ENCODE measurements at places on chromosomes 7 and 10.

DNA sequence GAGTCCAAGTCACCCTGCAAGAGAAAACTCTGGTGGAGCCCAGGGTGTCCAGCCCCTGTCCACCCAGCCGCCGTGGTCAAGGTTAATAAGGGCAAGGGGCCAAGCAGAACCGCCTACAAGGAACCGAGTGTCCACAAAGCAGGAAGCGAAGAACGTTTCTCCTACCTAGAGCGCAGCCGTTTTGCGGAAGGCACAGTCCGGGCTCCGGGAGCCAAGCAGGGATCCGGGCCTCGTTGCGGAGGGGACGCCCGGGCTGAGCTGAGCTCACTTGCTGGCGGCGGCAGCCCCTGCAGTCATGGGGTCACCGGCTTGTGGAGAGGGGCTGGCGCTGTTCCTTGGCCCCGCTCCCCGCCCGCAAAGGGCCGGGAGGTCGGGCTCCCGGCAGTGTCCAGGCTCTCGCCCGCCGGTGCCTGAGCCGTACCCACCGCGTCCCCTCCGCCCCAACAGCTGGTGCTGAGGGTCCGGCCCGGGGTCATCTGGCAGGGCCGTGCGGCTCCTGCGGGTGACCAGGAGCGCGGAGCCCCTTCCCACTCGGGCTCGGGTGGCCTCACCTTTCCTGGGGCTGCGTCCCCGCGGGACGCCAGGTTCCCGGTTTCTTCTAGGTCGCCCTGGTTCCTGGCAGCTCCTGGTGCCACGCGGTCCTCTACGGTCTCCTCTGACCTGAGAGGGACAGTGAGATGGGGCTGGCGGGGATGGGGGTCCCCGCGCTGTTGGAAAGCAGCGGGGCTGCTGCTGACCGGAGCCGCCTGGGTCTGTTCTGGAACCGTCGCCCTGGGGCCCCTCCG is 14.0 kb upstream of the ZNF273 start:
- no peak for DNase-seq

DNA sequence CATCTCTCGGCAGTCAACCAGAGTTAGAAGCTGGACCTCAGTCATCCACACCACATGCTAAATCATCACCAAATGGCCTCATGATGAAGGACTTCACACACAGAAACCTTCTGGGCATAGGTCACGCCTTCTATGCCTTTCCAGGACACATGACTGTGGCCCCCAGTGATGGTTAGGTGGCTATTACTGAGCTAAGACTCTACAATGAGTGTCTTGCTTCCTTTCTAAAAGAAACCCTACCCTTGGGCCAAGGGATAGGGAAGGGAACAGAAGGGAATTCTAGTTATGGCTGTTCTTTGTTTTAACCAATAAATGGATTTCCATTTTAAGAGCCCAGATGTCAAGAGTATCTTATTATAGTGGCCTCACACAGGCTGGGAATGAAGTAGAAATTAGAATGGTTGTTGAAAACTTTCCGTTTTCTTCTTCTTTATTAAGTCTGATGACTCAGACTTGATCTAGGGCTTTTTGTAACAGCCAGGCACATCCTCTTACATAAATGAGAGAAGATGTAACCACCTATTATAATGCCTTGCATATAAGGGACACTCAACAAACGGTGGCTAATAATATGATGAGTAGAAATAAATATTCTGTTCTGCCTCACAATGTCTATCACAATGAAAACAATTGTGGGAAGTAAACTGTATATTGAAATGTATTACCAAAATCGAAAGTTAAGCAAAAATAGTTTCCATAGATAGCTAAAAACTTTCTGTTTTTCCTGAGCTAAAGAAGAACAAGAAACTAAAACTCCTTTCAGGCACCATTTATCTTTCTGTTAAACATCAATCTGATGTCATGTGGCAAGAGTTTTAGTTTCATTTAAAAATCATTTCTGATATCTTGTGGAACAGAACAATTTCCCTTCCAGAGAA is 62.5 kb upstream of the TOMM7 start:
- no peak for DNase-seq

DNA sequence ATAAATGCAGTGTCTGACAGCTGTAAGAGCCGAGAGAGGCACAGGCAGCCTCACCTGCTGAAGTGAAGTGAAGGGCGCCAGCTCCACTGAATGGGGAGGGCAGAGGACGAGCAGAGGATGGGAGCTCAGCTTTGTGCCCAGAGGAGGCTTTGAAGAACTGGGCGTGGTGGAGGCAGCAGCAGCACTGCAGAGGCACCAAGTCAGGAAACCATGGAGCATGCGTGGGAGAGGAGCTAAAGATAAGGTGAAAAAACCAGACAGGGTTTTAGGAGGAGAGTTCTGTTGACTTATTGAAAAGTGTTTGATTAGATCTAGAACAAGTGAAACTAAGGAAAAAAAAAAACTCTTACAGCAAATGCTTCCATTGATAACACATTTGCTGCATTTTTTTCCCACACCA is 216.4 kb downstream of the CXCL12 start:
- DNase-seq = no peak

- no peak for DNase-seq
Observed at GRCh38 chr7:126803990-126804389, 448.8 kb downstream of the GRM8 start.

DNA sequence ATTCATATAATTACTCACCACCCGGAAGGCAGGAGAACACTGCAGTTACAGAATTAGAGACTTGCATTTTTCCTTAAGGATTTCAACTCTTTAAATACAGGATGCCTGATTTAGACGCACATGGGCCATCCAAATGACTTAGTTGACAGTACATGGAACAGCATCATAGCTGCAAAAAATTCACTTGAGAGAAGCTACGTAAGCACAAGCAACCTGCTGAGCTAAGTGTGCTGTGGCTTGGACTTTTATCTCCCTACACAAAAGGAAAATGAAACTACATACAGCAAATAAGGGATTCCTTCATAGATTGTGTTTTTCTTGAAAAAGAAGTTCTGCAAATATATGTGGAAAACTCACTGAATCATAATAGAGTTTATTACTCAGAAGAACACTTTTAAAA is 152.6 kb downstream of the POU6F2 start:
- peak; percentile 44 for DNase-seq

GRCh38 chr7:140456551-140457051 is 22.7 kb downstream of the MKRN1 start:
- DNase-seq = no peak

- no peak for DNase-seq
Observed at GRCh38 chr7:42913591-42913990, 1.7 kb upstream of the C7orf25 start.

DNA sequence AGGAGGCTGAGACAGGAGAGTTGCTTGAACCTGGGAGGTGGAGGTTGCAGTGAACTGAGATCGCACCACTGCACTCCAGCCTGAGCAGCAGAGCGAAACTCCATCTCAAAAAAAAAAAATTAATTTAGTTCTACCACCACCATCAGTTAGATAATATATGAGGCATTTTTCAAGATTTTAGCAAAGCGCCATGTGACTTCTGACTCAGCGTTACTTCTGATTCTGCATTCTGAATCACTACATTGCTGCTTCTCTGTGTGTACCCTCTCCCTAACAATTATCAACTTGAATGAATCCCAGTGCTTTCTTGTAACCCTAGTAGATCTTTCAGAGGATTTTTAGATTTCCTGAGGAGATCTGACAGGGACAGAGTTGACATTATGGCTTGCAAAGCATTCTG is 176.8 kb upstream of the SORCS1 start:
- no peak for DNase-seq

DNA sequence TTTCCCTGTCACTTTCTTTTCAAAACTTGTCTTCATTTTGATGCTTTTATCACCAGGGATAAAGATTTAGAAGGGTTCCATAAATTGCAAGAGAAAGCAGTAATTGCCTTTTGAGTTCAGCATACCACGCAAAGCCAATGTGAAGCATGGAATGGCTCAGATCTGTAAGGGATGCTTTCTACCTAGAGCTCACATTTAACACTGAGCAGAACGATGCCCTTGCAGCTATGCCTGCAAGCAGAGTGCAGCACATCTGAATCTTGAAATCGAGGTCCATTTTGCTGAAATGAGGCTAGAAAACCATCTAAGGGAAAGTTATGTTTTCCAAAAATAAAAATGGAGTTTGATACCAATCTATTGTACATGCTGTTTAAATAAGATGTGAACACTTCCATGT is 171.2 kb upstream of the CELF2 start:
- DNase-seq = no peak

- DNase-seq = peak; percentile 92
Observed at GRCh38 chr7:150420987-150421674, 29.3 kb upstream of the GIMAP8 start.

Measured in RPMI8226 (cell line).